Stimulated activated CD8-positive, alpha-beta memory T cell treated with anti-CD3 and anti-CD28 coated beads, Interleukin-7, amount 100 ng/mL, for 1 hour (primary cell): ENCODE measurements at places on chromosomes 11 and 22.

GRCh38 chr11:118868659-118869058, 15.0 kb upstream of the CXCR5 start:
- DNase-seq: no peak

DNA sequence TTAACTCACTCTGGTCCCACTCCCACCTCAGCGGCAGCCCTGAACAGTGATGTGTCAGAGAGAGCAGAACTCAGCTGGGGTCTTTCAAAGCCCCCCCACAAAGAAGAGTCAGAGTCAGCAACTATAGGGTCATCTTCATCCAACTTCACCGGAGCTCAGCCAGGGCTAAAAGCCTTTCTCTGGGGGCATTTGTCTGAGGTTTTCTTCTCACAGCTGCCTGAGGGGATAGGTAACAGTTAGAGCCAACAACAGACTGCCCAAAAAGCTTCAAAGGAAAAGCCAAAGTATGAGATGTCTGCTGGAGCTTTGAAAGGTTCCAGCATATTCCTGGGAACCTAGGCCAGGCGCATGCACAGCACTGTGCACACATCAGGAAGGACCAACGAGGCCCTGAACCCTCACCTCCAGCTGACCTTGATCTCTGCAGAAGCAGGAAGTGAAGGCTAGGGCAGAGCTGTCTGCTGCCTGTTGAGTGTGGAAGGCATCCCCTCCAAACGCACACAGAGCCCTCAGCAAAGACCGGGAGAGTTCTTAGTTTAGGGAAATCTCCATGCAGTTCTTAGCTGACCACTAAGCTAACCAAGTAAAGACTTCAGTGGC, 28.1 kb upstream of the COMT start:
- DNase-seq: no peak

DNA sequence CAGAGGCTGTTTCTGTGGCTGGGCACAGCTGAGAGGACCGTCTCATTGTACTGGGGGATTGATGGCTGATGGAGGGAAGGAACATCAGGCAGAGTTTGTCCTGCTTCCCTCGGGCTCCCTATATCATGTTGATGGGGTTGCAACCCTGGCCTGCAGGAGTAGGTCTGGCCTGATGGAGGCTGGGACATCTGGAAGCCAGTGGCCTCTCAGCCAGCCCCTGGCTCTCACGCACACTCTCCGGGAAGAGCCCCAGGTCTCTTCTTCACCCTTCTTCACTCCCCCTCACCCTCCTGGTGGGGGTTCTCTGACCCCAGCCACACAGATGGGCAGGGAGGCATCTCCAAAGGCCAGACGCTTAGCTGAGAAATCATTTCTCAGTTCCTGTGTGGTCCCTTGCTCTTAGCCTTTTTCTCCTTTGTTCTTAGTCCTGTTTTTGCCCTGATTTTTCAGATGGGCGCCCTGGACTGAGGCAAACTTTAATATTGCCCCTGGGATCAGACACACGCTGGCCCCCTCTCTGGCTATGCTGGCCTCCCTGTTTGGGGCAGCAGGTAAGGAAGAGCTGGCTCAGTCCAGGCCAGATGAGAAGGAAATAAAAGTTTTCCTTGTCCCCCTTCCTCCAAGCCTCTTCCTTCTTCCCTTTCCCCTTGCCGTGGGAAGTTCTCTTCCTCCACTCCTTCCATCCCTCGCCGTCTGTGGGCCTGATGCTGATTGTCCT, 13.9 kb upstream of the ANO1 start:
- no peak for DNase-seq

GRCh38 chr11:132093536-132094259, 723.3 kb downstream of the NTM start:
- DNase-seq: no peak

DNA sequence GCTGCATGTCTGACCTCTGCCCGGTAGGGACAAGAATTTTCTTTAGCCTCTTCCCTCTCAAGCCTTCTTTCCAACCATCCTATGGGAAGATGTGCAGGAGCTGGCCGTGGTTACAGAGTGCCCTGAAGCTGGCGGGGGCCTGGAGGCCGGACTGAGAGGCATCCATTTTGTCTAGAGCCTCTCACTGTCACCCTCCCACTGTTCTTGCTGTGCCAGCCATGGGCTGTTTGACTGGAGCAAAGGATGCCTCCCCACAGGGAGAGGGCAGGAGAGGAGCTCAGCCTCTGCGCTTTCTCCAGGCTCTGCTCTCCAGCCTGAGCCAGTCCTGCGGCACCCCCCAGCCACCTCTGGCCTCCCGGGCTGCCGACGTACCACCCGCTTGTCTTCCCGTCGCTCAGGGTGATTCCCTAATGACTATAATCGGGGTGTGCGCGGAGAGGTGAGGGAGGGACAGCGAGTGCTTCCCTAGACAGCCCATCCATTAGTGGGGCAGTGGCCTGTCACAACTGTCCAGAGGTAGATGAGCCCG, 123.8 kb downstream of the NECTIN1 start:
- DNase-seq: no peak

DNA sequence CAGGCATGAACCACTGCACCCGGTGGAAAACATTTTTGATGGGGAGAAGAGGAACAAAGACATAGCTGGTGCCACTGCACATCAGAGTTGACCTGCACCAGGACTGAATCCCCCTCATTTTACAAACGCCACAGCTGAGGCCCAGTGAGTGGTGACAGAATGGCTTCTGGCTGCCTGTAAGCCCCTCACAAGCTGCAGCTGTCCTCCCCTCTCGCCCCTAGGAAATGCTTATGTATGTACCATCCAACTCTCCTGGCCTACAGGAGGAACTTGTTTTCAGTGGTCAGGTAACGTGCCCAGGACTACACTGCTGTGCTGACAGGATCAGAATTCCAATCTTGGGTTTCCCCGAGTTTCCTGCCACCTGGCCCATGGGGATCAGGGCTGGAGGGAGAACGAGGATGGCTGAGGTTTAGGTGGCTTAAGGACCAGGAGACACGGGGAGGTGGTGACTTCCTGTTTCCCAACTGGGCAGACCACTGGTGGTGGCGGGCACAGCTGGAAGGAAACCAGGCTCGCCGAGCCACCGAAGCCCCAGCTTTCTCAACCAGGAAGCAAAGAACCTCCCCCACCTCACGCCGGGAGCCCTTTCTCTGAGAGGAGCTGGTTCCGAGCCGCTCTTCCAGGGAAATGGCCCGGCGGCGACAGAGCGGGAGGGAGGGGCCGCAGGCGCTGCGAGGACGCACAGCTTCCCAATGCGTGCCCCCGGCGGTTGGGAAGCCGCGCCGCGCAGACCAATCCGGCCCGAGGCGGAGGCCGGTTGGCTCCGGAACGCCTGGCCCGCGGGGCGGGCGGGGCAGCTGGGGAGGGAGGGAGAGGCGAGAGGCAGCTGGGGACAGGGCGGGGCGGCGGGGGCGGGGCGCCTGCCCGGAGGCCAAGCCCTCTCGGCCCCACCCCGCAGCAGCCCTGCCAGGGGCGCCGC, 1.0 kb upstream of the LRFN4 start:
- peak; percentile 50 for DNase-seq

- peak; percentile 46 for DNase-seq
Observed at GRCh38 chr11:66868726-66869566, 12.1 kb downstream of the LRFN4 start.

- no peak for DNase-seq
Observed at GRCh38 chr11:121372671-121373429, 79.3 kb upstream of the SORL1 start.

DNA sequence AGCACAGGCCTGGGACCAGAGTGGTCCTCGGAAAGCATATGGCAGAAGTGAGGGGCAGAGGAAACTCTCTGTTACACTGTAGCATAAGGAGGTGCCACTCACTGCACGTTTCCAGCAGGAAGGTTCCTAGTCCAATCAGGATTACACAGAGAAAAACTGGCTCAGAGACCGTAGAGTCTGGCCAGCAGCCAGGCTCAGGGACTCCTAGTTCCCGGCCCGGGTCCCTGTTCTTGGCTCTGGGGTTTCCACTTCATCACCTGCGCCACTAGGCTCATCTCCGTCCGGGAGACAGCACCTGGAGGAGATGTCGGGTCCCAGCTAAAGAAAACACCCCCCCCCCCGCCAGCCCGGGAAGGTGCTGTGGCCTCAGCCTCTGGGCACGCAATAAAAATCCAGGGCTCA, 1.1 kb downstream of the TTLL12 start:
- no peak for DNase-seq

- no peak for DNase-seq
Observed at GRCh38 chr22:38032681-38033521, 24.3 kb upstream of the PICK1 start.

- no peak for DNase-seq
Observed at GRCh38 chr11:46207270-46207669, 70.2 kb upstream of the CREB3L1 start.

- no peak for DNase-seq
Observed at GRCh38 chr22:30747493-30747892, 52.8 kb downstream of the OSBP2 start.

- no peak for DNase-seq
Observed at GRCh38 chr11:47258317-47258902, 614 bp downstream of the NR1H3 start.

- DNase-seq: no peak
Observed at GRCh38 chr11:130873761-130874160, 42.5 kb downstream of the SNX19 start.

DNA sequence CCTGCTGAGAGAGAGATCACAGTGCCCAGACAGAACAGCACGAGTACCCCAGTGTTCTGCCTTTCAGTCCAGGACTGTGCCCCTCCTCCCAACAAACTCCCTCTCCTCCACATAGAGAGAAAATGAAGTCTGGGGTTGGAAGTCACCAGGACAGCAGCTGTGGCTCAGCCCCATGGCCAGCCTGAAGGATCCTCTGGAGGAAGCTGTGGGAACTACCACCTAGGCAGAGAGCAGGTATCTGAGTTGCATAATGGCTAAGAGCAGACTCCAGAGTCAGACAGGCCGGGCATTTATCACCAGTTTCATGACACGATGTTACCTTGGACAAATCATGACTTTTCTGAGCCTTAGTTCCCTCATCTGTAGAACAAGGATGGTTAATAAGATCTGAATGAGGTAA, 61.2 kb upstream of the RRAS2 start:
- DNase-seq: no peak

- no peak for DNase-seq
Observed at GRCh38 chr11:126354631-126355323, 709 bp upstream of the ST3GAL4 start.

GRCh38 chr11:19862091-19862490, 149.5 kb downstream of the NAV2 start:
- DNase-seq: no peak

DNA sequence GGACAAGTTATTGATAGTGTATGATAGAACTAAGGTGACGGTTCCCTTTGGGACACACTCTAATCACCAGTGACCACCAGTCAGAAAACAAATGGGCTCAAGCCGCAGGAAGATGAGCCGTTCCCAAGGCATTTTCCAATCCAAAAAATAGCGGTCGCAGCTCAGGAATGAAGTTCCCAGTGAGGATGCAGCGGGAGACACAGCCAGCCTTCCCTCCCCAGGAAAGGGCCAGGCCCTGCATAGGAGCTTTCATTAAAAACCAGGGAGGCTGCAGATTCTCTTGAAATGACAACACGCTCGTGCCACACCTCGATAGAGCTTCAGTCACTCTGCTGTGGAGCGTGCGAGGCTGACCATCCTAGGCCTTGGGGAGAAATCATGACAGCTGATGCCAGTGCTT, 65.8 kb upstream of the WNT7B start:
- no peak for DNase-seq

- no peak for DNase-seq
Observed at GRCh38 chr11:11978098-11978637, 30.3 kb downstream of the DKK3 start.

GRCh38 chr11:65315204-65315865, 669 bp downstream of the CDC42EP2 start:
- peak; percentile 65 for DNase-seq
